LHCN-M2 (cell line): ENCODE measurements at places on chromosomes 5 and 9. TPM values are rescaled to one million over a fixed set of nuclear protein-coding genes. Genes with fewer than 3 reads are reported as not detected.
A peak's percentile ranks its signal among the peaks of the same experiment; 100 is the strongest.

- DNase-seq = no peak
These were observed 106.1 kb downstream of the SH3TC2 start for GRCh38 chr5:148956477-148957385.

DNA sequence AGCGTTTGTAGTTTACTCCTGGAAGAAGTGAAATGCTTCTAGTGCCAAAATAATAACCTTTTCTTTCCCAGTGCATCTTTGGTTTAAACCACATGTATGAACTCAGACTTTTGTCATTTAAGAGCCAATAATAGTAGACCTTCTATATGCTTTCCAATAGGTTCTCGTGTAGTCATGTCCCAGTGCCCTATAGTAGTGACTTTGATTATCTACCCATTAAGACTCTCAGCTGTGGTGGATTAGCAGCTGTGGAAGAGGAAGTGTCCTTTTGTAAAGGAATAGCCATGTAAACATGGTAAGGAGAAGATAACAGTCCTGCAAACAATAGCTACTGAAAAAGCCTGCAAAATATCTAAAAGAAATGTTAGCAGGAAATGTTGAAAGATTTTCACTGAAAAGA lies 765.3 kb downstream of the MTRR start:
- DNase-seq = no peak

GRCh38 chr9:136688274-136689107 lies 1.2 kb upstream of the AGPAT2 start:
- no peak for DNase-seq

- no peak for DNase-seq
These were observed 2.3 kb upstream of the SLC46A2 start for GRCh38 chr9:112892981-112893380.

- DNase-seq = peak; percentile 12
These were observed 106.5 kb downstream of the THBS4 start for GRCh38 chr5:80141681-80142080.

GRCh38 chr5:32160228-32160627 lies 13.9 kb downstream of the GOLPH3 start:
- DNase-seq = no peak

DNA sequence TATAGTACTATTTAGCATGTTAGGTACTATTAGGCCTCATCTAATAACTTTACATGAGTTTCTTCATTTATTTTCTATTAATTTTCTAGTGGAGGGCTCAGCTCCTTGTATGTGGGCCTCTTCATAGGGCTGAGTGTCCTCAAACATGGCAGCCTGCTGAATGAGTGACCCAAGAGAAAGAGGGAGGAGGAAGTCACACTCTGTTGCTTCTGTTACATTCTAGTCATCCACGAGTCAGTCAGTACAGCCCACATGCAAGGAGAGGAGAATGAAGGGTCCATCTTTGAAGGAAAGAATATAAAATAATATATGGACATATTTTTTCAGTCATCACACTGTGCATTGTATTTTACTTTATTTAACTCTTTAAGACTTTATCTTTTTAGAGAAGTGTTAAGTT lies 66.6 kb upstream of the NR3C1 start:
- DNase-seq = no peak

DNA sequence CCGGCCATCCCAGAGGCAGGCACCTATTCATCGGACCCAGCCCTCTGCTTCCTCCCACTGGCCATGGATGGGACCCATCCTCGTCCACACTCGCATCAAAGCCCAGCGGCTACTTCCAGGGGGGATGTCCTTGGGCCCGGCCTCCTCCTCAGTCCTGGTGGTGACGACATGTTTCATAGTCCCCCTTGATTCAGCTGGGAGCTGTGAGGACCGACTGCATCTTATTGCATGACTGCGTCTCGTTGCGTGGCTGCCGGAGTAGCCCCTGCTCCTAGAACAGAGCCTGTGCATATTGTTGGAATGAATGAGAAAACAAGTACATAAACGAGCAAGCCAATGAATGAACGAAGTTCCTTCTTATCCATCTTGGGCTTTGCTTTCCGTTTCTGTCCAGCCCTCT lies 12.8 kb downstream of the NCS1 start:
- DNase-seq = no peak

DNA sequence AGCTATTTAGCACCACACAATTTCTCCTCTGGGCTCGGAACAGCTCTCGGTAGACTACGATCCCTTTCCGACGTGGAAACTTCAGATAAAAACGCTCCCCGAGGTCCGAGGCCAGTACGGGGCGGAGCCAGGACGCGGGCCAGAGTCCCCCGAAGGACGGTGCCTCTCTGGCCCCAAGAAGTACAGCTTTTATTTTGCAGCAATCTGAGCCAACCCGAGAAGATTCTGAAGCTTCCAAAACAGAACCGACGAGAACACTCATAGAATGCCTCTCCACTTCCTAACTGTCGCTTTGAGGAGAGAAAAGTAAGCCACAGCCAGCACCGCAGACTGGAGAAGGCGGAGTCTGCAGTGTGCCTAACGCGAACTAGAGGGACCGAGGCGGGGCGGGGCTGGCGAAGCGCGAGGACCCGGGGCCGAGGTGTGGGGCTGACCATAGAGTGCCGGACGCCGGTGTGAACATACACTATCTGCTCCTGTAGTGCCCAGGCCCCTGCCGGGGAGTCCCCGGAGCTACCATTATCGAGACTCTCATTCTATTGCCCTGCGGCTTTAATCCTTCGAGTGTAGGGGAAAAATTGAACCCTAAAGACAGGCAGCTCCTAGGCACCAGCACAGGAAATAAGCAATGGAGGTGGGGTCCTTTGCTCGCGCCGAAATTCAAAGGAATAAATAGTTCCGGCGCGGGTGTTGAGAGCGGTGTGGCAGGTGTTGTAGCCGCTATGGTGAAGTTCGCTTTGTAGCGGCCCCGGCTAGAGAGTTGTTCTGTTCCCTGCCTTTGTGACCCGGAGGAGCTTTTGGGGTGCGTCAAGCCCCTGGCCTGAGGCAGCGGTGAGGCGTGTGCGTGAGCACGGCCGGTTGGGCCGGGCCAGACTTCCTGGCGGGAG lies at the start of gene SMC2:
Gene SMC2, plus strand, starts transcription at position 663 of the 887 bp plus-strand sequence. CDS start 1,076 bp downstream, outside the sequence.
- peak; percentile 87 for DNase-seq

DNA sequence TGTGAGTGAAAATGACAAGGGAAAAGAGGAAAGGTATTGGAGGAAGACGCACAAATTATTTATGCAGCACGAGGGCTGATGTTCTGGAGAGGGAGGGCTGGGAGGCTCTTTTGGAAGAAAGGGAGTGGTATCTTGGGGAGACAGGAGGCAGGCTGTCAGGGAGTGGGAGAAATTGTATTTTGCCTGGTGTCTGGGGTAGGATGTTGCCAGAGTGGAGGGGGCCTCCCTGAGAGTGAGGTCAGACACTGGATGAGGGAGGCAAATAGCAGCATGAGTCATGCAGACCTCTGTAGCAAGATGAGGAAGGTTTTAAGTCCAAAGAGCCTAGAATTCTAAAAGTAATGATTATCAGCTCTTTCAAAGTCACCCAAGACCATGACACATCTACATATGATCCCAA lies 158.0 kb downstream of the DMRT2 start:
- peak; percentile 24 for DNase-seq

The AK1 gene
- 75.1 and 85.0 TPM in 2 replicates for total RNA-seq

The DAB2IP gene
- total RNA-seq = 4.0 and 4.4 TPM in 2 replicates

The GM2A gene
- 27.8 and 29.6 TPM in 2 replicates for total RNA-seq

The ROR2 gene
- not detected in 2 replicates for total RNA-seq
